ENCODE measurements at places on chromosomes 3 and 15.
A peak's percentile ranks its signal among the peaks of the same experiment; 100 is the strongest.

DNA sequence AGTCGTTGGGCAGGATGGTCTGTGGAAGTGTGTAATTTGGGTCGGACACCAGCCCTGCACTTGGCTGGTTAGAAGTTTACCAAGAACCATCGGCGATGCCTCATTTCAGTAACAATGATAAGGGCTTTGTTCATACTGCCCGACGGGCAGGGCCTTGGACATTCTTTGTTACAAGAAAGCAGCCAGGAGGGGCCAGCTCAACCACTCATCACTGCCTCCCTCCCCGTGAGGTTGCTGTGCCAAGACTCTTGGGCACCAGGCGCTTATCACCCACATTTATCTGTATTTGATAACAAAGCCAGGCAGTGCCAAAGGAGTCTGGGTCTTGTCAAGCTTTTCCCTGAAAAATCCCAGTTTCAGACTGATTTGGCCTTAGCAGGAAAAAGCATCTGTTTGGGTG, 235.0 kb downstream of the ADAMTS17 start:
- DNase-seq, result no peak

GRCh38 chr3:196994056-196994455, 25.4 kb upstream of the PIGZ start:
- no peak for DNase-seq

DNA sequence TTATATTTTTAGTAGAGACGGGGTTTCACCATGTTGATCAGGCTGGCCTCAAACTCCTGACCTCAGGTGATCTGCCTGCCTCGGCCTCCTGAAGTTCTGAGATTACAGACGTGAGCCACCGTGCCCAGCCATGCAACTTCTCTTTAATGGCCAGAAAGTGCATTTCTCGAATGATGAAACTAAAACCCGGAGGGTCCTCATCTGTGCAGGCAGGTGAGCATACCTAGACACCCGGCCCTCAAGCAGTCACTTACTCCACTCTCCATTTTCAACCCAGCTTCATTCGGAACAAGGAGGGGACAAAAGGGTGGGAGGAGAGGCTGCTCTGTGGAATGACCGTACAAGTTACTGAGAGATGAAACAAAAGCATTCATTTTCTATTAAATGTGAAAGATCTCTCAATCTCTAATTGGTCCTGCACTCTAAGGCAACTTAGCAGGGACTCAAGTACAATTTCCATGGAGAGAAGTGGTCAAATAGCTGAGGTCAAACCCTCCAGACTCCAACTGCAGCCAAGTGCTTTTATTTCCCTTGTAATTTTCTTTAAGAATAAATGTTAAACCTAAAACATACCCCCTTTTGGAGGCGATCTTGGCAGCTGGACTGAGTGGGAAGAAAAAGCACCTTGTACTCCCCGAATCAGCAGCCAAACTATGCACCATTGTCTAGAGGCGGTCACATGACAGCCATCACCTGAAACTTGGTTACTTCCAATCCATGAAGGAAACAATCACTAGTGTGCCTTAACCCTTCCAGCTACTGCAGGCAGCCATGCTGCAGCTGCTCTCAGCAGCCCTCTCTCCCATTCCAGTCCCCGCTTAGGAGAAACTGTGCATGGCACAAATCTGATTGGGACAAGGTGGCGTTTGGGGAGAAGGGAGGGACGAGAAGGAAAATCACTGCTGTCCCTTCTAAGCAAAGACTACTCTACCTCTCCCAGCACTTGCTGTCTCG, 62.2 kb downstream of the VGLL4 start:
- no peak for DNase-seq

- DNase-seq, result peak; percentile 26
These were observed 452 bp downstream of the TMEM158 start for GRCh38 chr3:45225465-45226205.

DNA sequence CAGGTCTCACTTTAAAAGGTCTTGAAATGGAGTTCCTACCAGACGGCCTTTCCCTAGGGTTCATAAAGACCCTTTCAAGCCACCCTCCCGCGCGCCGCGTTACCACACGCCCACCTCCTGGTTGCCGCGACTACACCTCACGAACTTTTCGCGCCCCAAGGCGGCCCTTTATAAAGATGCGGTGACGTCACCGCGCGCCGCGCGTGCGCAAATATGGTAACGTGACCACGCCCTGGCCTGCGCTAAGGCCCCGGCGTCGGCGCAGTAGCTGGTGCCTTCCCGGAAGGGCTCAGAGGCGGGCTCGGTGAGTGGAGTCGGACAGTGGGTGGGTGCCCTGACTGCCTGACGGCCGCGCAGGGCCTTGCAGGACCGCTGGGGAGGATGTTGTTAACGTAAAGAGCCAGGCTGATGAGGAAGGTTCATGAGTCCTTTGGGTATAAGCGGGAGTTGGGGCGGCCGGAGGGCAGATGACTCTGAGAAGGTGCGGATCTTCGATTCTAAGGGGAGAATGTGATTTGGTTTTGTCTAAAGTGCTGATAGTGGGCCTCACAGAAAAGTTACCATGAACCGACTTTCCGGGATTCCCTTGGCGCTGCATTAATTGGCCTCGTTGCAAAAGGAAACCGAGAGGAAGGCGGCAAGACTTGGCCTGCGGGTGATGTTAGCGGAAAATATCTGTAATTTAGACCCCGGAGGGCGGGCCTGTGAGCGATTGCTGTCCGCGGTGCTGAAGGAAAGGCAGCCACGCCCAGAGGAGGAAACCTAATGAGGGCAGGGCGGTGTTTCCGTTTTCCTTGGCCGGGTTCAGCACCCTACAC, 54.4 kb downstream of the FEZF2 start:
- DNase-seq, result peak; percentile 74

GRCh38 chr15:61421938-61422337, 192.8 kb upstream of the RORA start:
- DNase-seq, result no peak

GRCh38 chr3:197730200-197730599, 6.5 kb downstream of the RUBCN start:
- no peak for DNase-seq

DNA sequence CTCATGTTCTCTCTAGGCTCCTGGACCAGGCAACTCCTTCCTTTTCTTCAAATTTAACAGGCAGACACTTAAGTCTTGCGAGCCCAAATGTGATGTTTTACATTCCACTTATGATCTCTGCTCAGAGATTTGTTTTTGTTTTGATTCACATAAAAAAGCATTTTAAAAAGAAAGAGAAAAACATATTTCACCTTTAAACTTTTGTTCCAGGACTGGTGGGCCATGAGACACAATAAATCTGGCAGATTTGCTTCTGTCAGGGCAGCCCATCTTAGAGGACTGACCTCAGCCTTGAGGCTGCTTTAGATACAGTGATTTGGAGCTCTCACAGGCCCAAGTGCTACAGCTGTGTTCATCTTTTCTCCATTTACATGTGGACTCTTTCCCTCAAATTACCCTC, 52.0 kb downstream of the CMSS1 start:
- no peak for DNase-seq

- DNase-seq, result no peak
These were observed 8.1 kb upstream of the MUC13 start for GRCh38 chr3:124942613-124943012.

- no peak for DNase-seq
These were observed 275.5 kb downstream of the SHOX2 start for GRCh38 chr3:157830556-157831236.

- DNase-seq, result no peak
These were observed 104.3 kb upstream of the TSC22D2 start for GRCh38 chr3:150303768-150304167.

DNA sequence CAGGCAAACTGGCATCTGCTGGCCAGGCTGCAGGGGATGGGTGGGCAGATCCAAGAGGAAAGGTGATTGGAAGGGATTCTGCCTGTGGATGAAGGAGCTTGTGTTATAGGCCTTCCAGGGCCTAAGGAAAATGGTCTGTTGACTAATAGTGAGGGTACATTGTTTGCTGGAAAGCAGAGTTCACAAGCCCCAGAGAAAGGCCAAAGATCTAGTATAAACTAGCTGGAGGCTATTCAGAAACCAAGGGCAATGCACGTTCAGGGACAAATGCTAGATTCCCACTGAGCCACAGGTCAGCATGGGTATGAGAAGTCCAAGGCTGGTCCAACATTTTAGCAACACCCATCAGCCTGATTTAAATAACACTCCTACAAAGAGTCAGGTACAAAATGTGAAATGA, 74.7 kb downstream of the FBN1 start:
- no peak for DNase-seq

DNA sequence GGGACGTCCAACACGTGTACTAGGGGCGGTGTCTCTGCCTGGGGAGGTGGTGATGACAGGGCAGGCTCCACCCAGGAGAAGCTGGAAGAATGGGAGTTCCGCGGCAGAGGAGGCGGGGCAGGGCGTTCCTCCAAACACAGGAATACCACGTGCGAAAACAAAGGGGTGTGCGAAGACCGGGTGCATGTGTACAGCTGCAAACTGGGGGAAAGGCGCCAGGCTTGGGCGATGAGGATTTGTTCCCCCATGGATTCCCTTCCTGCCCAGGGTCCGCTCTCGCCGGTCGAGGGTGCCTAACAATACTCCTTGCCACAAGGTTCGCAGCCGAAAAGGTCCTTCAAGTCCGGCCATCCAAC, 500 bp upstream of the ZSCAN2 start:
- DNase-seq, result peak; percentile 70

- DNase-seq, result no peak
These were observed 88.4 kb downstream of the PYDC2 start for GRCh38 chr3:191549357-191549756.

DNA sequence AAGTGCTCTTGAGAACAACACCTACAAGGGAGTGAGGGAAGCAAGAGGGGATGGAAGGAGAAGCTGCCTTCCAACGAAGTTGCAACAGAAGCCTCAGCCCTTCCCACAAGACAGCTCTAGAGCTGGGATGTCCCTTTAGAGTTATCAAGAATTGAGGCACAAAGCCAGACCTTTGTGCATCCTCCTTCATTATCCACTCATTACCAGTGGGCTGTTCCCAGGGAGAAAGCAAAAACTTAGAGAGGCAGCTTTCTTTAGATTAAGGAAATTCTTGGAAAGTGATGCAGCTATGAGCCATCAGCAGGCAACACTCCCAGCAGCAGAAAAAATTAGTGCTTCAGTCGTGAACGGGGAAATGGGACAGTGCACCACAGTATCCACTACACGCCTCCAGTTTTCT, 10.6 kb upstream of the CD96 start:
- no peak for DNase-seq

GRCh38 chr3:8743911-8744310, 10.3 kb downstream of the CAV3 start:
- no peak for DNase-seq

DNA sequence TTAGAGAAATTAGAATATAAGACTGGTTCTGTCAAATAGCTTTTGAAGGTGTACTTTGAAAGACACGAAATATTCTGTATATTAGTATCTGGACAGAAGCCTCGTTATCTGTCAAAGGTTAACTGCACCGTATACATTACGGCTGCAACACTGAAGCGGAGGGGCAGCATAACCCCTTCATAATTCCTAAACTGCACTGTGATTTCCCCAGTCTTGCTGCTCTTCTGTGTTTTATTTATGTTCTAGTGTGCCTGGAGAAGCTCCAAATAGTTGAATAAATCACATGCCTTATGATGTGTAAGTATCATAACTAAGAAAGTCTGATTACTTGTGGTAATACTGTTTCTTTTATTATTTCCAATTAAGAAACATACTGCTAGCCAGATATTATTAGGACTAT, 285.7 kb upstream of the ROBO2 start:
- no peak for DNase-seq

GRCh38 chr15:78906316-78906620, 33.6 kb downstream of the MORF4L1 start:
- no peak for DNase-seq

DNA sequence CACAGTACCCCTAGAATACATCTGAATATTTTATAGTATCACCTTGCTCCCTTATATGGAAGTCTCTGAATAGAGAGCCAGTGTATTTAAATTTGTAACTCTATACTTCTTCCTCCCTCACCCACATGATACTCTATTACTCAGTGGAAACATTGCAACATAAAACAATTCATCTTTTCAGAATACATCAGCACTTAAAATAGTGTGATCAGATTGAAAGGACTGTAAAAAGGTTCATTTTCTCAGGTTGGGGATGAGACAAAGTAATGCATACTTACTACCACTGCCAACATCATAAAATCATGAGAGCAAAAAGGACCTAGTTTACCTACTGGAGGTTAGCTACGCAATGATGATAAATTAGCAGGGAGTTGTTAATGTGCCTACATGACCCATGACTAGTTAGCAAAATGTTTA, 13.8 kb upstream of the THRB start:
- no peak for DNase-seq

GRCh38 chr3:7271631-7272030, 410.7 kb downstream of the GRM7 start:
- no peak for DNase-seq

DNA sequence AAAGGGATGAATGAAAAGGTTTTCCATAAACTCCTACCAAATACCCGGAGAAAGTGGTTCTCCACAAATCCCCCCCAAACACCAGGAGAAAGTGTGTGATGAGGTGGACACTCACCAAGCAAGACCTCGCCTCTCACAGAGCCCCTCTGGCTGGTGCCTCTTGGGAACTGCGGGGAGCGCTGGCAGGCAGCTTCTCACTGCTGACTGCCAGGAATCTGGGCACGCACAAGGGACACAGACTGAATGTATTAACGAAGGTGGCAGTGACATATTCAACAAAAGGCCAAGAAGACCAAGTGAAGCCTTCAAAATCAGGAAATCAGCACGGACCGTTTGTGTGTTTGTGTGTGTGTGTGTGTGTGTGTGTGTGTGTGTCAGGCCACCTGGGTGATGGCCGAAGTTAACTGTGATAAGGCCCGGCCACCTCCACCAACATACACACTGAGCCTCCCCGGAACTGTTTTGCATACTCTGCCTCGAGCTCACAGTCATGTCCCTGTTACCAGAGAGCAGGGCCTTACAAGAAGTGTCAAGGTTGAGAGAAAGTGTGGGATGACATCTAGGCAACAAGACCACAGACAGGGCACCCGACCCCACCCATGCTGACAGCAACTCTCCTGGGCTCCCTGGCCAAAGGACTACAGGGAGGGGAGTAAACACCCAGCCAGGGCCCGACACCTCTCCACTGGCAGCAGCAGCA, 18.0 kb downstream of the ATP10A start:
- DNase-seq, result no peak

GRCh38 chr3:171396048-171396447, 64.2 kb downstream of the TNIK start:
- no peak for DNase-seq

- no peak for DNase-seq
These were observed 19.3 kb downstream of the SPRED1 start for GRCh38 chr15:38271895-38272294.

- no peak for DNase-seq
These were observed 91.6 kb downstream of the PPARG start for GRCh38 chr3:12380461-12380860.

- DNase-seq, result no peak
These were observed 146.1 kb upstream of the BCHE start for GRCh38 chr3:165983284-165983683.

DNA sequence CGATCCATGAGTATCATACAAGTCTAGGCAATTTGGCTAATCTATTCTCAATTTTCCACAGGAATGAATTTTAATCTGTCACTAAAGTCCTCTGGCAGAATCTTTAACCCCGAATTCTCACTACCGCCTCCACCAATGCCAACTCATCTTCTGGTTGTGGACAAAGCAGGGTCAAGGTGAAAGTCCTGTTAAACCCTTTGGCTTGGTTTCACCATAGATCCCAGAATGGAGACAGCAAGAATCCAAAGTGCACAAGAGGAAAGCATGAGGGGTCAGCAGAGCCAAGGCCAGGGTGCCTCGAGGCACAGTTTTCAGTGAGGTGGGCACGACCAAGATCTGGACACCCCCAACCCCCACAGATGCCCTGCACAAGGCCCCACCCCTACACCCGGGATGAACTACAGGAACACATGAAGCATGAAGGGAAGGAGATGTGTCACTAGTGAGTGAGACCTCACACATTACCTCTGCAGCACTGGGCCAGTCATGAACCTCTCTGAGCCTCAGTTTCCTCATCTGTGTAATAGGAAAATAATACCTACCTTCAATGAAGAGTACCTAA, 466.2 kb downstream of the EPHB1 start:
- no peak for DNase-seq

Measured in anterior cingulate cortex (tissue), 58 donors.